ENCODE measurements at places on chromosomes 4 and X. TPM values are rescaled to one million over a fixed set of nuclear protein-coding genes. Genes with fewer than 3 reads are reported as not detected.
A peak's percentile ranks its signal among the peaks of the same experiment; 100 is the strongest.

Gene ARR3
- not detected for total RNA-seq

DNA sequence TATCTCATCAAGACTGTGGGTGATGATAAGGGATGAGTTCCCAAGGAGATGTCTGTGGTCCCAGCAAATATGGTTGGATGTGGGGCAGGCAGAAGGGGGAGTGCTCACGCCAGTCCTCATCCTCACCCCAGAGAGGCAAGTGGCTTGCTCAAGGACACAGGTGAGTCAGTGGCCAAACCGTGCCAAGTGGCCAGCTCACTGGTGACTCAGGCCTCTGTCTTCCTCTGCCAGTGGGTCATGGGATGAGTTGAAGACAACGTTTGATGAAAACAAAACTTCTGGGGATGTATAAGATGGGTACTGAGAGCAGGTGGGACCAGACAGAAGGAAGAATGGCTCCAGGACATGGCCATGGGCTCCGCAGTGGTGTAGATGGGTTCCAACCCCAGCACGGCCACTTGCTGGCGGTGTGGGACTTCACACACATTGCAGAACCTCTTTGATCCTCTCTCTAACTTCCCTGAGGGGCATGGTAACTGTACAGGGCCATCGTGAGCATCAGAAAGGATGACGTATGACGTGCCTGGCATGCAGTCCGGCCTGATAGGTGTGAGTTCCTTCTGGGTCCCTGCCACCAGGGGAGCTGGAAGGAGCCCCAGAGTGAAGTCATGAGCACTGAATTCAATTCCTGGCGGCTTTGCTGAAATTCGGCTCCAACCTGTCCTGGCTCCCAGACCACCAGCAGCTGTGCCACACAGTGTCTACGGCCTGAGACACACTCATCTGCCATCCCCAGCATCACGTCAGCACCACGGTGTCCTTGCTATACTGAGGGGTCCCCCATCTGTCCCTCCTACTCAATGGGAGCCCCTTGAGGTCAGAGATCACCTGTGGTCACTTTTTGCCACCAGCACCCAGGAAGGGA lies 41.3 kb upstream of the GPR78 start:
- DNase-seq: peak; percentile 82

DNA sequence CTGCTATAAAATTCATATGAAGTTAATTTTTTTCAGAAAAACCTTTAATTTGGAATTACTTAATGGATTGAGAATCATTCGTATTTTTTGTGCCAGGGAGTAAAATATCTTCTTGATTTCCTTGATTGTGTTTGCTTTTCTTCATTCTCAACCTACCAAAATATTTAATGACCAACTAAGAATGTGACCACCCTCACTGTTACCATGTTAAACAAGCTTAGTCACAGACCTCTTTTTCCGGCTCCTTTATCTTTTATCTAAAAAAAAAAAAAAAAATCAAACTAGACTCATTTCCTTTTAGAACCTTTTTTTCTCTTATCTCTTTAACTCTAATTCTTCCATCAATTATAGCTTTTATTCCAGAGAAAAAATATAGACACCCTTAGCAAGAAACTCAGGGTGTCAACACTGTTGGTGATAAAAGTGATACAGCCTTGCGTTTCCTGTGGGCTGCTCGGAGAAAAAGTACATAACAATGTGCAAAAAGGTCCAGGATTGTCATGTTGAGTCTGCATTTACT lies 20.6 kb upstream of the HPGDS start:
- DNase-seq: no peak

Gene GPRASP3
- 3.7 TPM for total RNA-seq

Gene BMP2K
- 39.4 TPM for total RNA-seq

Data from HFFc6 (cell line).